Esophagus squamous epithelium (tissue), 5 donors: ENCODE measurements at places on chromosomes 5 and 9. TPM values are rescaled to one million over a fixed set of nuclear protein-coding genes. Genes with fewer than 3 reads are reported as not detected.

- no peak for DNase-seq
These were observed 24.2 kb upstream of the HAPLN1 start for GRCh38 chr5:83744821-83745220.

- no peak for DNase-seq
These were observed 87.6 kb downstream of the PHF2 start for GRCh38 chr9:93663877-93664548.

DNA sequence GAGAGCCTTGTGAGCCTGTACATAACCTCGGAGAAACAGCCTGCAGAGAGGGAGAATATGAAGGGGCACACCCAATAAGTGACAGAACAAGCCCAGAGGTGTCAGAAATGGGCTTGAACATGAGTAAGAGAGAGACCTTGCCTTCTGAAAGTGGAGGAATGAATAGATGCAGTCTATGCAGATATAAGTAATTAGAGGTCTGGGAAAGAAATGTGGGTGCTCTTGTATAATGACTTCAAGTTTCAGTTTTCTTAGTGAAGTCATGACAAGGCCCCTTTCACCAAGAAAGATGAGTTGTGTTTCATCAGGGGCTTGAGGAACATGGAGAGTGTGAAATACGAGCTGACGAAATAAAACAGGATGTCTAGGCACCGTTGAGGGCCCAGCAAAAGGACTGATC lies 15.1 kb downstream of the GRAMD2B start:
- DNase-seq: no peak

- no peak for DNase-seq
These were observed 94.5 kb downstream of the LMX1B start for GRCh38 chr9:126708178-126708577.

DNA sequence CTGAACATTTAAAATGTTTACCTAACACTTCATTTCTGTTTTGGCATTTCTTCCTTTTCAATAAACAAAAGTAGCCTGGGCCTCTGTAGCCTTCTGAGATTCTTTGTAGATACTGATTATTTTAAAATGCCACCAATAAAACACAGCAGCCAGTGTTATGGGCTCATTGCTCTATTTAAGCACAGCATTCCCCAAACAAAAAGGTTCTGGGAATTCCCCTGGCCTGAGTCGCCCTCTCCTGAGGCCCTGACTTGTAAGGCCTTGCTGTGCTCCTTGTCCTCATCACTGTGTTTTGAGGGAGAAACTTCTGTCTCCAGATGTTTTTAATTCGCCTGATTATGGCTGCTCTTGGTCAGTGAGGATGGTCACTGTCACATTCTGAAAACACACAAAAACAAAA lies 33.0 kb upstream of the CTXN3 start:
- no peak for DNase-seq

- DNase-seq: no peak
These were observed 108.1 kb downstream of the ZNF462 start for GRCh38 chr9:106970976-106971457.

- DNase-seq: no peak
These were observed 965 bp downstream of the GLIPR2 start for GRCh38 chr9:36137392-36138004.

DNA sequence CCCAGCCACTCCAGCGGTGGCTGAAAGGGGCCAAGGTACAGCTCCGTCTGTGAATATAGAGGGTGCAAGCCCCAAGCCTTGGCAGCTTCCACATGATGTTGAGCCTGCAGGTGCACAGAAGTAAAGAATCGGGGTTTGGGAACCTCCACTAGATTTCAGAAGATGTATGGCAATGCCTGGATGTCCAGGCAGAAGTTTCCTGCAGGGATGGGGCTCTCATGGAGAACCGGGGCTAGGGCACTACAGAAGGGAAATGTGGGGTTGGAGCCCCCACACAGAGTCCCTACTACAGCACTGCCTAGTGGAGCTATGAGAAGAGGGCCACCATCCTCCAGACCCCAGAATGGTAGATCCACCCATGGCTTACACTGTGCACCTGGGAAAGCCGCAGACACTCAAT lies 23.2 kb downstream of the CCDC125 start:
- DNase-seq: no peak

The CXCL14 gene
- total RNA-seq: 23.1 TPM

The FBP2 gene
- total RNA-seq: not detected

The HK3 gene
- total RNA-seq: 1.3 TPM

The PLAC8L1 gene
- total RNA-seq: not detected
